ENCODE measurements at places on chromosomes 2 and 18.

- no peaks in the 10 kb centered on the region for H3K4me1 ChIP-seq
- no peaks in the 10 kb centered on the region for H3K27me3 ChIP-seq
- H3K4me3 ChIP-seq, result no peak overlapping the region
- H3K36me3 ChIP-seq, result no peaks in the 10 kb centered on the region
Measured at GRCh38 chr18:3675994-3676393, 226.0 kb downstream of the TGIF1 start.

DNA sequence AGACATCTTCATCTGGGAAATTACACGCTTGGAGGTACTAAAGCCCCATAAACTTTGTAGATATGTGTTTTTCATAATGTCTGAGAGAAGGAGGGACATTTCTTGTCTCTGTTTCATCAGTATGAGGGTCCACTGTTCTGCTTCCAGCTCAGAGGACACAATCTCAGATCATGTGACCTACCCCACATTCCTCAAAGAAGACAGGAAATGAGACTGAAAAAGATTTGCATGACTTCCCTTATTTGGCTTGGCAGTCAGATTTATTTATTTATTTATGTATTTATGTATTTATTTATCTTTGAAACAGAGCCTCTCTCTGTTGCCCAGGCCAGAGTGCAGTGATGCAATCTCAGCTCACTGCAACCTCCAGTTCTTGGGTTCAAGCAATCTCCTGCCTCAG, 463.7 kb upstream of the RGPD4 start:
- H3K4me3 ChIP-seq, result no peak overlapping the region
- no peaks in the 10 kb centered on the region for H3K4me1 ChIP-seq
- DNase-seq, result no peak
- no peaks in the 10 kb centered on the region for H3K27me3 ChIP-seq
- no peaks in the 10 kb centered on the region for H3K36me3 ChIP-seq

GRCh38 chr18:61085036-61085435, 248.2 kb upstream of the CDH20 start:
- no peak for DNase-seq
- no peaks in the 10 kb centered on the region for H3K4me1 ChIP-seq
- H3K4me3 ChIP-seq, result no peak overlapping the region
- no peak overlapping the region for H3K27ac ChIP-seq
- no peaks in the 10 kb centered on the region for H3K36me3 ChIP-seq

- no peaks in the 10 kb centered on the region for H3K27me3 ChIP-seq
- H3K27ac ChIP-seq, result no peak overlapping the region
- H3K4me3 ChIP-seq, result no peak overlapping the region
Measured at GRCh38 chr18:21930177-21930576, 189.6 kb downstream of the MIB1 start.

GRCh38 chr2:102094917-102095316, 47.6 kb upstream of the IL1R1 start:
- H3K4me1 ChIP-seq, result no peaks in the 10 kb centered on the region
- no peaks in the 10 kb centered on the region for H3K36me3 ChIP-seq
- H3K4me3 ChIP-seq, result no peak overlapping the region
- H3K27me3 ChIP-seq, result no peaks in the 10 kb centered on the region

DNA sequence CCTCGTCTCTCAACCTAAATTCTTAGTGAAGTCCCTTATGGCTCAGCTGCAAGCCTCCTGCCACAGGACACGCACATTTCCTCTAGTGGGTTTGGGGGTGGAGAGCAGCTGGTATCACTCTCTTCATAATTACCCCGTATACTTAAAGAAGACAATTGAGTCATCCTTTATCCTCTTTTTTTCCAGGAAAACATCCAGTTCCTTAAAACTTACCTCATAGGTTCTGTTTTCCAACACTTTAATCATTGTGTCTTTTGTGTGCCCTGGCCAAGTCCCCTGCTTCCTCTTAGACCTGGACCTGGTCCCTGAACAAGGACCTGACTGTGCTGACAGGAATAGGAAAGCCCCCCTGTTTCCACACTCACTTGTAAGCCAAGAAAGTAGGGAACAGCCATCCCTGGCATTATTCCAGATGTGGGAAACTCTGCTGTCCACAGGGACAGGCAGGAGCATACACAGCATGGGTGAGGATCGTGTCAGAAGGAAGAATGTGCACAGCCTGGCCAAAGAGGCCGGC, 42.3 kb upstream of the MYO1B start:
- no peak overlapping the region for H3K27ac ChIP-seq
- DNase-seq, result no peak
- no peaks in the 10 kb centered on the region for H3K27me3 ChIP-seq
- H3K4me1 ChIP-seq, result no peaks in the 10 kb centered on the region

- no peaks in the 10 kb centered on the region for H3K4me1 ChIP-seq
- no peak for DNase-seq
- H3K27ac ChIP-seq, result no peak overlapping the region
- H3K4me3 ChIP-seq, result no peak overlapping the region
Measured at GRCh38 chr2:71601136-71602114, 148.1 kb downstream of the DYSF start.

DNA sequence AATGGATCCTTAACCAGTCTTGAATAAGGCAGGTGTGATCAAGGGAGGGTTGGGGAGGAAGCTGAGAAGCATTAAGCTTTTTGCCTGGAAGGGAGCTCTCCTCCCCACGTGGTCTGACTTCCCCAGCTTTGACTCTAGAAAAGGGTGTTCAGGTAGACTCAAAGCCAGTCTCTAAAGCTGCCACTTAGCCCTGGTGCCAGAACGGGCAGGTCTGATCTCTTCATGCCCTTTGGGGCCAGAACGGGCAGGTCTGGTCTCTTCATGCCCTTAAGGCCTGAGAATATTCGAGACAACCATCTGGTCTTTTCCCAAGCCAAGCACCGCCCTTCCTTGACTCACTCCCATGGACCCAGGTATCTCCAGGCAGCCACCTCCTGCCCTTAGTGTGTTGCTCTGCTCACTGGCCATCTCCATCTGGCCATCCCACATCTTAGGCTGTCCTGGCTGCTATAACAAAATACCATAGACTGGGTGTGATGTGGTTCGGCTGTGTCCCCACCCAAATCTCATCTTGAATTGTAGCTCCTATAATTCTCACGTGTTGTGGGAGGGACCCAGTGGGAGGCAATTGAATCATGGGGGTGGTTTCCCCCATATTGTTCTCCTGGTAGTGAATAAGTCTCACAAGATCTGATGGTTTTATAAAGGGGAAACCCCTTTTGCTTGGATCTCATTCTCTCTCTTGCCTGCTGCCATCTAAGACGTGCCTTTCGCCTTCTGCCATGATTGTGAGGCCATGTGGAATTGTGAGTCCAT, 59.4 kb downstream of the SNORC start:
- no peak overlapping the region for H3K27ac ChIP-seq
- H3K36me3 ChIP-seq, result peaks cover 2% of the 10 kb centered on the region
- DNase-seq, result no peak
- peaks cover 3% of the 10 kb centered on the region for H3K4me1 ChIP-seq
- H3K27me3 ChIP-seq, result no peaks in the 10 kb centered on the region

GRCh38 chr2:121689356-121689755, 40.1 kb upstream of the CLASP1 start:
- no peaks in the 10 kb centered on the region for H3K27me3 ChIP-seq
- H3K4me1 ChIP-seq, result no peaks in the 10 kb centered on the region
- DNase-seq, result no peak
- no peak overlapping the region for H3K27ac ChIP-seq

DNA sequence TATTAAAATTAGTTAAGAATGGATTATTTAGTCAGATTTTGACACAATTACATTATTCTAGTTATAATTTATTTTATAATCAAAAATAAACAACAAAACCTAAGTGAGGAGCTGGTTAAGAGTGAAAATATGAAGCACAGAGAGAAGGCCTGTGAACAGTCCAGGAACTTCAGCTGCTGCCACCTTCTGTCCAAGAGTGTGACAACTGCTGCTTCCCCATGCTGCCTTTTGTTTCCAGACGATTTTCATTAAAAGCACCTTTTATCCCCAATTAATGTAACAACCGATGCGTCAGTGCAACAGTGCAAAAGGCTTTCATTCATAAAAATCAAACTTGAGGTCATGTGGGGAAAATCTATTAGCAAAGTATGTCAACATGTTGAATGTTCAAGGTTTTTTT, 363.6 kb downstream of the CTNNA2 start:
- H3K27me3 ChIP-seq, result no peaks in the 10 kb centered on the region
- H3K36me3 ChIP-seq, result no peaks in the 10 kb centered on the region
- H3K27ac ChIP-seq, result no peak overlapping the region
- DNase-seq, result no peak

GRCh38 chr2:3326871-3327270, 50.7 kb downstream of the EIPR1 start:
- no peak overlapping the region for H3K27ac ChIP-seq
- DNase-seq, result no peak
- no peak overlapping the region for H3K4me3 ChIP-seq

DNA sequence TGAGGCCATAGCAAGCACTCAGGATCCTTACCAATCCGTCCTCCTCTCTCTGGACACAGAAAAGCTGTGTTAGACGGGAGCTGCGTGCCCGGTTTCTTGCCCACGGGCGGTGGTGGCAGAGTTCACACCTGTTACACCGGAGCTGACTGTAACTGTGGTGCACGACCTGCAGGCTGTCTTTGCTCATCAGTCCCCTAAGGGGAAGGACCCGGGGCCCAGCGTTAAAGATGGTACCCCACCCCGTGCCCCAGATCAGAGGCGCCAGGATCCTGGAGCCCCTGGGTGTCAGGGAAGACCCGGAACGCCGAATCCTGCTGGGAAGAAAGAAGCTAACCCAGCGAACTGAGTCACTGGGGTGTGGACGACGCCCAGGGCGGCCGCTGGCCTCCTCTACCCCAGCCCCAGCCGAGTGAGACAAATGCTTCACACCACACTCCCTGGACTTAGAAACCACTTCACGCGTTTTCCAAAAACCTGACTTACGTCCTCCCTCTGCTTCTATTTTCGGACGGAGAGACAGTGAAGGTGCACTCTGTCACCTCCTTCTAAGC, 293.6 kb upstream of the SALL3 start:
- no peak for DNase-seq
- no peaks in the 10 kb centered on the region for H3K4me1 ChIP-seq
- no peaks in the 10 kb centered on the region for H3K36me3 ChIP-seq
- H3K4me3 ChIP-seq, result no peak overlapping the region
- H3K27me3 ChIP-seq, result no peaks in the 10 kb centered on the region
- H3K27ac ChIP-seq, result no peak overlapping the region

- no peak overlapping the region for H3K27ac ChIP-seq
- no peaks in the 10 kb centered on the region for H3K36me3 ChIP-seq
- H3K27me3 ChIP-seq, result no peaks in the 10 kb centered on the region
- H3K4me3 ChIP-seq, result no peak overlapping the region
- H3K4me1 ChIP-seq, result no peaks in the 10 kb centered on the region
Measured at GRCh38 chr2:75099521-75099922, 99.8 kb downstream of the TACR1 start.

DNA sequence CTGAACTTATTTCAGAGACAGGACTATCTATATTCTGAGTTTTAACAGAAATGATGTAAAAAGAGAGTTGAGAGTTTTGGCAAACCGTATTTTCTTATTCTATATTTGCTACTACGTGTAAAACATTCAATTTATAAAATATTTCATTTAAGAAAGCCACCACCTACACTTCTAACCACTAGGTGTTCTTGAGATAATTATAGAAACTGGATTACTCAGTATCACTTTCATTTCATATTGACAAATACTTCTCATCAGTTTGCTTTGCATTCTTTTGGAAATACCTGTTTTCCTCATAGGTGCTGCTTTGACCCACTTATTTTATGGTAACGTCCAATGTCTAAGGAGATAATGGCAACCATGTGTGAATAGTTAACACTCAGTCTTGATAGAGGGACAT, 103.3 kb upstream of the LYPD1 start:
- H3K36me3 ChIP-seq, result no peaks in the 10 kb centered on the region
- H3K4me3 ChIP-seq, result no peak overlapping the region
- DNase-seq, result no peak
- H3K4me1 ChIP-seq, result no peaks in the 10 kb centered on the region
- H3K27me3 ChIP-seq, result no peaks in the 10 kb centered on the region

DNA sequence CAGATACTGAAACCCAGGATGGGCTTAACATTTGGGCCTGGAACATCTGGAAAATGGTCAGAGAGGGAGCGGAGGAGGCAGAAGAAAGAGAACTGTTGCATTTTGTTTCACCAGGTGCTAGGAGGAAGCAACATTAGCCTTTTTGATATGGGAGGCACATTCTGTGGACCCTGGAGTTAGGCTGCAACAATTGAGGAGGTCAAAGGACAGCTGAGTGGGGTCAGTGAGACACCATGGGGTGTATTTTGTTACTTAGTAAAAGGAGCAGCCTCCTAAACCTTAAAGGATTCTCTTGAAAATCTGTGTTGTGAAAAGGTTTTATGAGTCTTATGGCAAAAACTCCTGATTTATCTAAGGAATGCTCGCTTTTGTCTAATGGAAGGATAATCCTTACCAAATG, 124.9 kb downstream of the GREB1L start:
- H3K4me1 ChIP-seq, result no peaks in the 10 kb centered on the region
- no peak overlapping the region for H3K27ac ChIP-seq
- no peaks in the 10 kb centered on the region for H3K27me3 ChIP-seq
- DNase-seq, result no peak
- H3K4me3 ChIP-seq, result no peak overlapping the region
- H3K36me3 ChIP-seq, result no peaks in the 10 kb centered on the region

DNA sequence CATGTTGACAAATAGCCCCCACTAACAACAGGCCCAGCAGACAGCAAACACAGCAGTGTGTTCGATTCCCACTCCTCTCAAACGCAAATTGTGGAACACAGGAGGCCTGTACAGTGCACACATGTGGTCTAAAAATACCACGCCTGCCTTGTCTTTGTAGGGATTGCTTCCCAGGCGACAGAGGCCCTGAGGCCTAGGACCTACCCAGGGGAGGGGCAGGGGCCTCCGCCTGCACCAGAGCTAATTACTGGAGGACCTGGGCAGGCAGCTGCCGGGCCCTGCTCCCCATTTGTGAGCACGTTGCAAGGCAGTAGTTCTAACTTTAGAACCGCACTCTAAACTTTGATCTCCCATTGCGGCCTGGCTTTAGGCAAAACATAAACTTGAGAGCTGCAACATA, 316.0 kb downstream of the TXNL1 start:
- DNase-seq, result no peak
- H3K36me3 ChIP-seq, result no peaks in the 10 kb centered on the region
- no peak overlapping the region for H3K27ac ChIP-seq
- H3K27me3 ChIP-seq, result no peaks in the 10 kb centered on the region
- H3K4me1 ChIP-seq, result no peaks in the 10 kb centered on the region

- no peak for DNase-seq
- H3K36me3 ChIP-seq, result no peaks in the 10 kb centered on the region
- no peaks in the 10 kb centered on the region for H3K4me1 ChIP-seq
- H3K4me3 ChIP-seq, result no peak overlapping the region
Measured at GRCh38 chr2:112869258-112869842, 32.8 kb upstream of the IL1B start.

DNA sequence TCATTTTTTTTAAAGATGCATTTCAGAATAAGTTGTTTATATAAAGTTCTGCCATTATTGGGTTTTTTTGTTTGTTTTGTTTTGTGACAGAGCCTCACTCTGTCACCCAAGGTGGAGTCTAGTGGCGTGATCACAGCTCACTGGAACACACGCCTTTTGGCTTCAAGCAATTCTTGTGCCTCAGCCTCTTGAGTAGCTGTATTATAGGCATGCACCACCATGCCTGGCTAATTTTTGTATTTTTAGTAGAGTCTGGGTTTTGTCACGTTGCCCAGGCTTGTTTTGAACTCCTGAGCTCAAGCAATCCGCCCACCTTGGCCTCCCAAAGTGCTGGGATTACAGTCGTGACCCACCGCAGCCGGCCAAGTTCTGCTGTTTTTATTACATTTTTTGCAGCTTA, 72.3 kb downstream of the R3HDM1 start:
- no peaks in the 10 kb centered on the region for H3K27me3 ChIP-seq
- no peaks in the 10 kb centered on the region for H3K36me3 ChIP-seq
- no peaks in the 10 kb centered on the region for H3K4me1 ChIP-seq
- no peak for DNase-seq
- no peak overlapping the region for H3K27ac ChIP-seq
- H3K4me3 ChIP-seq, result no peak overlapping the region
